Amniotic epithelial cell (primary cell): ENCODE measurements at places on chromosomes 13 and 19.

DNA sequence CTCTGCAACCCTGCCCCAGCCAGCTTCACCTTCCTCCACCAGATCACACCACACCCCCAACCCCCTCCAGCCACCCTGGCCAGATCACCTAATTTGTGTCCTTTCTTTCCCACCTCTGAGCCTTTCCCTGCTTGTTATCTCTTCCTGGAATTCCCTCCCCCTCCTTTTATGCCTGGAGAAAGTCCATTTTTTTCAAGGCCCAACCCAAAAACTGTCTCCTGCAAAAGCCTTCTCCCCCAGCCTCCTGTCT is 5.3 kb upstream of the TLE2 start:
- DNase-seq = no peak

- DNase-seq = peak; percentile 50
Measured at GRCh38 chr19:29947871-29948270, 5.8 kb downstream of the URI1 start.

GRCh38 chr13:26518451-26518959 is 39.0 kb upstream of the WASF3 start:
- DNase-seq = no peak

DNA sequence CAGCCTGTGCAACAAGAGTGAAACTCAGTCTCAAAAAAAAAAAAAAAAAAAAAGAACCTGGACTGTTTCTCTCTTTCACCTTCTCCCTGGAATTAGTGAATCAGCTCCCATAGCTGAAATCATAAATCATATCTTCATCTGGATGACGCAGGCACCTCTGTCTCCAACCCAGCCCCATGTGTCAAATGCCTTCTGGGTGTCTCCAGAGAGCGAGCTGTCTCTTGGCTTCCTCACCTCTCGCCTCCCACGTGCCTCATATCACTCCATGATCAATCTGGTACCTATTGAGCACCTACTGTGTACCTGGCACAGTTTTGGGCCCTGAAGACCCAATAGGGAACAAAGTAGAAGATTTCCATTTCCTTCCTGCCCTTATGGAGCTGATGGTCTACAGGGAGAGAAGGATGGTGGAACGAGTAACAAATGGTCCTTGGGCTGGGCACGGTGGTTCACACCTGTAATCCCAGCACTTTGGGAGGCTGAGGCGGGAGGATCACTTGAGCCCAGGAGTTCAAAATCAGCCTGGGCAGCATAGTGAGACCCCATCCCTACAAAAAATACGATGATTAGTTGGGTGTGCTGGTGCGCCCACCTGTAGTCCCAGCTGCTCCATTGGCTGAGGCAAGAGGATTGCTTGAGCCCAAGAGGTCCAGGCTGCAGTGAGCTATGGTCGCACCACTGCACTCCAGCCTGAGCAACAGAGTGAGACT is 2.5 kb downstream of the HSD11B1L start:
- peak; percentile 45 for DNase-seq

GRCh38 chr13:103973740-103974139 is 907.5 kb upstream of the SLC10A2 start:
- no peak for DNase-seq

- no peak for DNase-seq
Measured at GRCh38 chr13:107427536-107427935, 787.8 kb downstream of the LIG4 start.

- no peak for DNase-seq
Measured at GRCh38 chr19:1018393-1018792, 2.5 kb downstream of the TMEM259 start.

- DNase-seq = no peak
Measured at GRCh38 chr13:73521290-73521624, 462.5 kb downstream of the KLF5 start.

GRCh38 chr19:52734331-52734892 is 432 bp downstream of the ZNF611 start:
- DNase-seq = no peak

GRCh38 chr13:50161052-50161451 is 145.8 kb downstream of the KCNRG start:
- peak; percentile 88 for DNase-seq

DNA sequence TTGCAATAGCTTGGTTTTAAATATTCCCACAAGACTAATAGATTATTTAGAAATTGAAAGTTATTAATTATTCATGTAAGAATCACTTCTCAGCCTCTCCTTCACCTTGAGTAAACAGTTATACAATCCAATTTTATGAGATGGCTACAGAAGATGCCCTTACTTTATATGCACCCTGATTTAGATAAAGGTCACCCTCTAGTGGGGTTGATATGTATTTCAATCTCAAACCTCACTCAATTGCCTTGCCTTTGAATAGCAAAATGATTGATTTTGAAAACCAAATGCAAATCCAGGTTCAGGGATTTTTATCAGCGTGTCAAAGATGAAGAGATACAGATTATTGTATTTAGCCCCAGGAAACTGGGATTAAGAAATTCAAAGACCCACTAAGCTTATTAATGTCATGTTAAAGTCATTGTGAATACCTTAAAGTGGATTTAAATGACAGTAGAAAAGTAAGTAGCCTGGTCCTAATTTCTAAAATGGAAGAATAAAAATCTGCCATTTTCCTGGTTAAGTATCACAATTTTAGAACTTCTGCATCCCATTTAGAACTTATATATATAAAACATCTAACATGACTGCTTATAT is 305.1 kb downstream of the ITGBL1 start:
- peak; percentile 71 for DNase-seq

- no peak for DNase-seq
Measured at GRCh38 chr19:1214299-1214861, 8.8 kb downstream of the STK11 start.

GRCh38 chr13:100689191-100689590 is 14.6 kb upstream of the TMTC4 start:
- no peak for DNase-seq

- DNase-seq = no peak
Measured at GRCh38 chr13:50125304-50125553, 110.0 kb downstream of the KCNRG start.

- DNase-seq = no peak
Measured at GRCh38 chr19:48678201-48678600, 5.4 kb upstream of the NTN5 start.

- DNase-seq = no peak
Measured at GRCh38 chr19:47239152-47239551, 8.2 kb upstream of the BBC3 start.

- DNase-seq = peak; percentile 2
Measured at GRCh38 chr13:34522808-34523207, 419.3 kb upstream of the NBEA start.

- no peak for DNase-seq
Measured at GRCh38 chr19:49445997-49446396, 4.7 kb upstream of the SLC17A7 start.

- DNase-seq = no peak
Measured at GRCh38 chr19:49851456-49852259, 699 bp downstream of the PTOV1 start.

DNA sequence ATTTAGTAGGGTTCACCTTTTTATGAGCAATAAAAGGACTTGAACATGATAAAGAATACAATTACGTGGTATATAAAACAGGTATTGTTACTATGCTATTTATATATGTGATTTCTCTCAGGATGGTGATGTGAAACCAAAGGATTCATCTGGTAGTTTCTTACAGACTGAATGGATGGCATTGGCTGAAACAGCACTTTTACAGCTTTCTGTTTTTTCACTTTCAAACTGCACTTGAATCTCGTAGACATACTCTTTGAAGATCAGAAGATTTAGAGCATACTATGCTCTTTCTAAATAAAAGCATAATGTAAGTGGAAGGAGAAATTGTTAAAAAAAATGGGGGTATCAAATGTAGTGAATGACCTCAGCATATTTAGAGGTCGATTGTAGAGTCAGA is 354.8 kb downstream of the HS6ST3 start:
- DNase-seq = no peak

DNA sequence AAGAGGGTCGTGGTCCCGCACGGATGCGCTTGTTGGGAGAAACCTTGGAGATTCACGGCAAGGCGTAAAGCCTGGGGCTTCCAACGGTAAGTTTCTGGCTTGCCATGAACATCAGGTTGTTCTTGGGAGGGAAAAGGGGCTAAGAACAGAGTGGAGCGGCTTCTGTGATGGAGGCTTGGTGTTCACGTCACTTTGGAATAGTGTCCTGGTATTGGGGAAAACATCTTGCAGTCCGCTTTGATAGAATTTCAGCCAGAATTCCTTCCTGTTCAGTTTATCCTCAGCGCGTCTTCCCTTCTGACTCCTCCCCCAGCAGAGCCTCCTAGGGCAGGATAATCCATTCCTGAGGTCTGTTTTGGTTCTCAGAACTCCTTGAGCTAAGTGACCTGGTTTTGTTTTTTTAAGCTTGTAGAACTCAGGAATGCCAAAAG is 2.0 kb downstream of the KCTD15 start:
- DNase-seq = peak; percentile 58

GRCh38 chr13:114102131-114102520 is 30.3 kb downstream of the RASA3 start:
- DNase-seq = no peak

DNA sequence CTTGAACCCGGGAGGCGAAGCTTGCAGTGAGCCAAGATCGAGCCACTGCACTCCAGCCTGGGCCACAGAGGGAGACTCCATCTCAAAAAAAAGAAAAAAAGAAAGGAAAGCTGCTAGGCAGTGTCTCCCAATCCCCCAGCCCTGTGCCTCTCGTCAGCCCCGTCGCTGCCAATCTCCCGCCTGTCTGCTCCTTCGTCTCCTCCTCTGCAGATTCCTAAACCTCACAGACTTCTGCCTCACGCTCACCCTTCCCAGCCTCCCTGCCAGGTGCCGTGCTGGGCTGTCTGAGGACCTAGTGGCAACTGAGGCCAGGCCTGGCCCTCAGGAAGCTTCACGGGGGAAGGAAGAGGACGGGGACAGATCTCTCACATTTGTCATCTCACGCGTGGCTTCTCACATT is 21.5 kb downstream of the DPF1 start:
- no peak for DNase-seq

DNA sequence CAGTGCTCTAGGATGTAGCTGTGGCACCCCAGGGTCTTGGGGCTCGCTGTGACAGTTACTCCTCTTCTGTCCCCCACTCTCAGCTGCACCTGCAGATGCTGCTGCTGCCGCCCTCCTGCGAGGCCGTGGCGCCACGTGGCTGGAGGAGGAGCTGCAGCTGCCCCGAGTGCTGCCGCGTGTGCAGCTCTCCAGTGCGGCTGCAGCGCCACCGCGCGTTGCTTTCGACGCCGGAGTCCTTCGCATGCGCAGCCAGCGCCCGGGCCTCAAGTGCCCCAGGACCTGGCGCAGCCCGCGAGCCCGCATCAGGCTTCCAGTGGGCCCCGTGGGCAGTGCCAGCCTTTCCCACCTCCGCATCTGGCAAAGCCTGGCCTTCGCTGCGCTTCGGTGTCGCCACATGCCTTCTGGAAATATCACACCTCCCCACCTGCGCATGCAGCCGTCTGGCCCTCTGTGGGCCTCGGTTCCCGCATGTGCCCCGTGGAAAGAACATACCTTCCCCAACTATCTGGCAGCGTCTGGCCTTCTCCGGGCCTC is 692 bp upstream of the ZNF580 start:
- peak; percentile 73 for DNase-seq

- DNase-seq = no peak
Measured at GRCh38 chr13:19881641-19882040, 18.2 kb upstream of the ZMYM5 start.

GRCh38 chr13:73462241-73462640 is 403.4 kb downstream of the KLF5 start:
- DNase-seq = no peak

DNA sequence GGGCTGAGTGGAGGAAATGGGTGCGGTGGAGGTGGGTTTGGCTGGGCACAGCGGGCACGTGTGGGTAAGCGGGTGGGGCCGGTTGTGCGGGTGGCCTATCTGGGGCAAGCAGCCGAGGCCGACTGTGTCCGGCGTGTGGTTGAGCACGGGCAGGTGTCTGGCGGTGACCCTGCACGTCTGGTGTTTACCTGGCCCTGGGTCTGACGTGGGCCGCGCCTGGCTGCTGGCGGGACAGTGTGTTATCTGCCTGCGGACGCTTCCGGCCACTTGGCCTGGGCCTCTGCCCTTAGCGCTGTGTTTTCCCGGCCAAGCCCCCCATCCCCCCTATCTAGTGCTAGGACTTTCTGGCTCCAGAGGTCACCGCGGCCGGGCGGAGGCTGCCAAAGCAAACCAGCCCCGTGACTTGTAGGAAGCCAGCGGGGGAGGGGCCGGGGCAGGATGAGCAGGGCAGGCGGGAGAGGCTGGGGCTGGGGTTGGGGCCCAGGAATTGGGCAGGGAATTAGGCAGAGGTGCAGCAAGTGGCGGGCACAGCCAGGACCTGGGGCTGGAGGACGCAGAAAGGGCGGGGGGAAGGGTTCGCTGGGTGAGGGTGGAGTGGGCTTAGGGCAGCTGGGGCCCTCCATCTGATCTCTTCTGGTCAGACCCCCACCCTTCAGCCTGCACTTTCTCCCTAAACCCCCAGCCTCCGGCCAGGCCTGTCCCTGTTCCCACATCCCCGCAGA is 534 bp upstream of the HPN start:
- DNase-seq = peak; percentile 65

- DNase-seq = no peak
Measured at GRCh38 chr19:41172297-41173164, 20.5 kb upstream of the CYP2S1 start.

GRCh38 chr19:37551129-37551993 is 43.2 kb downstream of the ZNF571 start:
- DNase-seq = peak; percentile 56

- DNase-seq = peak; percentile 61
Measured at GRCh38 chr13:63190742-63191141, 1775.1 kb upstream of the PCDH20 start.

DNA sequence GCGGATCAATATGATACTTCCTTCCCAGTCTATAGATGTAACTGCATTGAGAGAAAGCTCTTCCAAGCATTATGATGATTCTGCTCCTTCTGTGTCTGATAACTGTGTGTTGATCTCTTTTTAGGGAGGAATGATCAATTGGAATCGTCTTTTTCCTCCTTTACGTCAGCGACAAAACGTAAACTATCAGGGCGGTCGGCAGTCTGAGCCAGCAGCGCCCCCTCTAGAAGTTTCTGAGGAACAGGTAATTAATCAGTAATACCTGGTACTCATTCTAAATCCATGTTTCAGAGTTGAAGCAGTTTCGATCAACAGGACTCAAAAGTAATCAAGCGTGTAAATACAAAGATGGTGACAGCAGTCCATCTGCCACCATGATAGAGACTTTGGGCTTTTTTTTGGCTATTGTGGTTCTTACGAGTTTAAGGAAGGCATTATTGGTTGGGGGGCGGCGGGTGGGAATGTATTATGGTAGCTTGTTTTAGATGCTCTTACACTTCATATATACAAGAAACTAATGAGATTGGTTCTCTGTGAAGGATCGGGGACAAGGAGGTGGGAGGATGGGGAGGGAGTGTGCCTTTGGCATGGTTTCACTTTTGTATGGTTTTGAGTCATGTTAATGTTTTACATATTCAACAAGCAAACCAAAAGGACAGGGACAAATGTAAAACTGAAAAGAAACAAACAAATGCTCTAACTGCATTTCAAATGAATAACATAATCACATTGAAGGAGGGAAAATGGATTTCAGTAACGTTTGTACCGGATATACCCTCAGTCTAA is 60.7 kb upstream of the GPR183 start:
- DNase-seq = no peak

DNA sequence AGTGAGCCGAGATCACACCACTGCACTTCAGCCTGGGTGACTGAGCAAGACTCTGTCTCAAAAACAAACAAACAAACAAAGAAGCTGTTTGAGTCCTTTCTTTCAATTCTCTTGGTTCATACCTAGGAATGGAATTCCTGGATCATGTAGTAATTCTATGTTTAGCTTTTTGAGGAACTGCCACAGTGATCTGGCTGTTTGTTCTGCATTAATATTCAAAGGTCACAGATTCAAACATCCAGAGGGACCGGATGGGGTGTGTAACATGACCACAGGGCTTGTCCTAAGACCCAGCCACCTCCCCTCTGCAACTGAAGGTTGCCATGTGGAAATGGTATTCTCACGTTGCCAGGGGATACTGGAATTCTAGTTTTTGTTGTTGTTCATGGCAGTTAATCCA is 10.2 kb downstream of the COLGALT1 start:
- no peak for DNase-seq
